ENCODE measurements at places on chromosomes 7 and 10.

GRCh38 chr10:81116990-81117389 lies 579.3 kb downstream of the SH2D4B start:
- no peak for DNase-seq

DNA sequence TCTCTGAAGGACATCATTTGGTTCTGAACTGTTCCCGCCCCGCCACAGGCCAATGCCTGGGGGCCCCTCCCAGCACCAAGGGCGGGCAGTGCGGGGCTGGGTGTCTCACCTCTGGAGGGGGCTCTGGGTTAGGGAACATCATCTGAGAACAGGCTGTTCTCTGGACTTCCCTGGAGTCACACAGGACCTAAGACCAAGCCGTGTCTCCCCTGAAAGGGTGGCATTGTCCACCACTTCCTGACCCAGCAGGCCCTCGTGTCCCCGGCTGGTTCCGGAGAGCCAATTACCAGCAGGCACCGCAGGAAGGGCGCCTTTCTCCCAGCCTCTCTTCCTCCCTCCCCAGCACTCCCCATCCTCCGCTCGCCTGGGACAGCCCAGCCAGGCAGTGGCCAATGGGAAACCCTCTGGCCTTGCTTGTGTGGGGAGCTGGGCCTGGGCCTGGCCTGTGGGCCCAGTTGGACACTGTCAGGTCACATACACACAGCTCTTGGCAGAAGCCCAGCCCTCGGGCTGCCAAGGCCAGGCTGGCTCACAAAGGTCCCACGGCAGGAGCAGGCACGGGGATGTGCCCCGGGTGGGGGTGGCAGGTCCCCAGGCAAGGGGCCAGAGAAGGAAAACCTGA lies 119.5 kb downstream of the SPDYE5 start:
- no peak for DNase-seq

DNA sequence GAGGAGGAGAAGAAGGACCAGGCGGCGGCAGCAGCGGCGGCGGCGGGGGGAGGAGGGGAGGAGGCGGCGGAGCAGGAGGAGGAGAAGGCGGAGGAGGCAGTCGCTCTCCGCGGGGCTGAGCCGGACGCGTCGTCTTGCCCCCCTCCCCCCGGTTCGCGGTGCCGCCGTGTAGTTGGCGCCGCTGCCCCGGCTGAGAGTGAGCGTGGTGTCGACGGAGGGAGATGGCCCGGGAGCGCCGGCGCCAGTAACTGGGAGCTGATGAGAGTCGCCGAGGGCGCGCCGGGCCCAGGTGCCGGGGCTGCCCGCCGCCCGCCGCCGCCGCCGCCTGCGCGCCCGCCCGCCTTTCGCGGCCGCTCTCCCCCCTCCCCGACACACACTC lies 257 bp downstream of the WAC start:
- DNase-seq: no peak

DNA sequence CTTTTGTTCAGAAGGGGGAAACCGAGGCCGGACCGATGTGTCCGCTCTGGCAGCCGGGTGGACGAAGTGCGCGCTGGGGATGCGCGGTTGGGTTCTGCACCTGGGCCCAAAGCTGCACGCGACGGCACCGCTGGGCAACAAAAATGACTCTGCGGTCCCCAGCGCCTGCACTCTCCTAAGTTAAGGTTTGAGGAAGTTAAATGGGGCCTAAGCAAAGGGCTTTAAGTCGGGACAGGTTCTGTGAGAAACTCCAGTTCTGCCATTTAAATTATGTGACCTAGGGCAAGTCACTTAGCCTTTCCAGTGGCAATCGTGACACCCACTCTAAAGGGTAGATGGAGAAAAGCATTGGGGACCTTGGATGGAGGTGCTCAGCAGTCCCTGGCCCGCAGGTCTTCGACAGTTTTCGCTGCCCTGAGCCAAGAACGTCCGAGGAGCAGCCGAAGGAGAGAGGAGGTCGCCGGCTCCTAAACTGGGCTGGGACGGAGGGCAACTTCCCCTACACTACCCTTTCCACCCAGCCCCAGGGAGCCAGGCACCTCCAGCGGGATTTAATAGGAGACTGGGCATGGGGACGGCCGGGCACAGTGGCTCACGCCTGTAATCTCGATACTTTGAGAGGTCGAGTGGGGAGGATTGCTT lies 534 bp upstream of the ACBD5 start:
- peak; percentile 56 for DNase-seq

GRCh38 chr7:40220421-40220911 lies 85.7 kb downstream of the SUGCT start:
- DNase-seq: no peak

DNA sequence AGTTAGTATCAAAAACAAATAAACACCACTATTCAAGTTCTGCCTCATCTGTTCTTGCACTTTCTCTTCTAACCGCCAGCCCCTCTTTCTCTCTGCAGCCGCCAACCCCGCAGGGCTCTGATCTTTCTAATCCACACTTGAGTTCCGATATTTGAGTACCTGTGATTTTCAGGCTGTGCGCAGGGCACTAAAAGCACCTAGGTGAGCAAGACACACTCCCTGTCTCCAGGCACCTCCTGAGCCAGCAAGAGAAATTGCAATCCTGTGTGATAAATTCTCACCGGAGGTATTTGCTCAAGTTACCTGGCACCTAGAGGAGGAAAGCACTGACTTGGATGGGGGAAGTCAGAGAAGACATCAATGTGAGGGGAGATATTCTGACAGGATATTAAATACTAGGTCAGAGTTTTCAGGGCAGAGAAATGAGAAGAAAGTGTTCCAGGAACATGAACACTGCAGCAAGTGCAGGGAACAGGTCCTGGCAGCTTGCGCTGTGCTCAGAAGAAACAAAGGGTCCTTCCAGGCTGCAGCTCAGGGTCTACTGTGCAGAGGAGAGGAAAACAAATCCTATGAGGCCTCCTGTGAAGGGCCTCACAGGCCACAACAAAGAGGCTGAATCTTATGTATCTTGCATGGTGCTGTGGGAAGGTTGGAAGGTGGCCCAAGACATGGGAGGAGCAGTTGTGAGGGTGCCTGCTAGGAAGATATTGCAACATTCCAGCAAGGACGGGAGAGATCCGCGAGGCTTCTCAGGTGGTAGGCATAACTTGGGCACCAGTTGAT lies 568.7 kb upstream of the MGMT start:
- DNase-seq: no peak

DNA sequence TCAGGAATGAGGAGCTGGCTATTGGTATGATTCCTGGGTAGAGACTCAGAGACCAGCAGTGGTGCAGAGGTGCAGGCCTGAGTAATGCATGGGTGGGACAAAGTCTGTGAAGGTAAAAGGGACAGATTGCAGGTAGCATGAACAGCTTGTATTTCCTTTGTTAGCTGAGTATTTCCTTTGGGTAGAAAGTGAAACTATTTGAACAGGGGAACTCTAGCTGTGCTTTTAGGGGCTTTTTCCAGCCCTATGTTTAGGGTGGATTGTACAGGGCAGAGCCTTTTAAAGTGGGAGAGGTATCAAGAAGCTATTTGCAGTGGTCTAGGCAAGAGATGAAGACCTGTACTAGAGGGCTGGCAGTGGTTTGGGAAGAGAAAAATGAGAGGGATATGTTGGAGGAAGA lies 739.9 kb downstream of the REEP3 start:
- DNase-seq: no peak

- DNase-seq: no peak
These were observed 10.8 kb upstream of the PON1 start for GRCh38 chr7:95335093-95335492.

DNA sequence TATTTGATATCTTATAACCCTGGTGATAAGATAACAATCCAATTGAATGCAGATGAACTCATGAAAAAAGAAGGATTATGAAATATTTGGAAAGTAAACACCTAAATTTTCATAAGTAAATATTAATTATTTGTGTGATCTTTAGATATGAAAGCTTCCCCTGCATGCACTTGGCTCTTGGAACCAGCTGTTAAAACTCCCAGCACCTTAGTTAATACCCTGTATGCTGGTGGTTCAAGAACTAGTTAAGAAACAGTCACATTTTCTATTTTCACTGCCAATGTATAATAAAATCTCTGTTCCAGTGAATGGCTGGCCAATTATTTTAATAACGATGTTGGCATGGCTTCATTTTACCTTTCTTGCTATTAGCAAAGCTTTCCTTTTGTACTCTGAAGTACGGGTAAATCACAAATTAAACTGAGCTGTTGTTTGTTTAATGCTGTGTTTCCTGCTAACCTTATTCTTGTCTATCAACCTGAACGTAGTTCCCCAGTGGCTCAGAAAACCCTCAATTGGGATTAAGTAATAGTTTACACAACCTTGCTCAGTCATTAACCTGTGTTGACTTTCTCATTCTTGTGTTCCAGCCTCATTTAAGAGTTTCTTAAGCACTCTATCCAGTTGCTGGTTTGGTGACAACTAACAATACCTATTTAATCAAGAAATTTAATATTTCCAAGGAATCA lies 38.9 kb downstream of the MET start:
- DNase-seq: no peak

DNA sequence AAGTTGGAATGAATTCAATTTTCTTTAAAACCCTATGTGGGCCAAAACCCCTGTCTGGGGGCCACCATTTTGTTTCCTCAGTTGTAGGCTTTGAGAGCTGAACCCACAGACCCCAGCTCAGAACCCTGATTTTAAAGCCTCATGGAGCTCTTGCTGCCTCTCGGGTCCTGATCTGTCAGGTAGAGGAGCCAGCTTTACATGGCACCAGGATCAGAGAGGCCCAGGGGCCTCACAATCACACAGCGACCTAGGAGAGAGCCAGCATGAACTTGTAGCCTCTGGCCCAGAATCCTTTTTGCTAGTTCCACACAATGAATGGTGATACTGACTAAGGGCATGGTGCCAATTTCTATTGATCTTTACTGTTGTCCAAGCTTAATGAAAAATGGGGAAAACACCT lies 84.3 kb upstream of the SORCS3 start:
- no peak for DNase-seq

- DNase-seq: no peak
These were observed 4.4 kb downstream of the PRKAR2B start for GRCh38 chr7:107048783-107049418.

GRCh38 chr7:148503900-148504487 lies 86.6 kb upstream of the C7orf33 start:
- DNase-seq: no peak
